ENCODE measurements at places on chromosomes 4 and X.
A peak's percentile ranks its signal among the peaks of the same experiment; 100 is the strongest.

DNA sequence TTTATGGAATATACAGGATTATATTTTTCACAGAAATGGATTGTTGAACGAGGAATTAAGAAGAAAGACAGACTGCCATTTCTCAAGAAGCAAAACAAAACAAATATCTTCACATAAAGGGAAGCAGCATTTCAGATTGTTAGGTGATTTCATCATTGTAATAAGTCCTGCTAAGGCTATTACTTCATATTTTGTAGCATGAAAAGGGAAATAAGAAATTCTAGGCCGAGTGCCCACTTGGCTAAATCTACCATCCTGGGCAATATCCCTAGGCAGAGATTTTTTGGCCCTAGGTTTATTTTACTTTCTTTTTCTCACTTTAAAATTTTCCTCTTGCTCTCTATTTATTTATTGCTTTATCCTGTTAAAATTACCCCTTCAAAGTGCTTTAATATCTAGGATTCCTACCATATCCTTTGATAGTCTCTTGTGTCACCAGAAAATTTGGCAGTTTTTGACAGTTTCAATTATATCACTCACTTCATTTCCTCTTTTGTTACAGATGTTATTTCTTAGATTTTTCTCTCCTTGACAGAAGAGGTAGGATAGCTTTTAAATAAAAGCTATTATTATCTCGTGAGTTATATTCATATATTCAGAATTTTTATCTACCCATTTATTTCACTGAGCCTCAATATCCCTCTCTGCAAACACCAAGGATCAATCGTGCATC, 142.3 kb downstream of the PDGFC start:
- peak; percentile 55 for DNase-seq

GRCh38 chr4:55132775-55133174, 7.4 kb upstream of the KDR start:
- no peak for DNase-seq

GRCh38 chrX:18733287-18733686, 25.8 kb downstream of the PPEF1 start:
- DNase-seq = no peak

DNA sequence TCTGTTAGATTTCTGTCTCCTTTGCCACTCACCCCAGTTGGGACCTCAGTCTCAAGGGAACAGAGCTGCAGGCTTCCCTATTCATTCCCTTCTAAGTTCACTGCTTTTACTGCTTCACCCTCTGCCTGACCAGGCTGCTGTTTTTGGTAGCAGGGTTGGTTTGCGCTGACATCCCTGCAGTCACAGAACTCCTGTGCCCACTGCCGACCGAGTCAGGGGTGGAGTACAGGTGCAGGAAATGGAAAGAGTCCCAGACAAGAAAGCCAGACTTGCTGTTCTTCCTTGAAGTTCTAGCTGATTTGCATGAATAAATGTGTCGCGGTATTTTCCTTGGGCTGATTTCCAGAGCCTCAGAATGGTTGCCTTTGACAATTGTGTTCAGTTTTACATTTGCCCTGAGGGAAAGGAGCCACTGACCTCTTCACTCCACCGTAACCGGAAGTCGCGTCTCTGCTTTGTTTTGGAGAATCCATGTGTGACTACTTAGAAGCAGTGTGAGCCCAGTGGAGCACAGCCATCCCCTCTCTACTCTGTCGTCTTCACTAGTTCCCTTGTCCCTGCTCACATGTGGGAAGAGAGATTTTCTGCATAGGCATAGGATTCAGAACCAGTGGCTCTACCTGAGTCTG, 84.8 kb downstream of the TNIP2 start:
- no peak for DNase-seq

- no peak for DNase-seq
Measured at GRCh38 chr4:139918591-139918990, 235.4 kb downstream of the MAML3 start.

All from myocyte (in vitro differentiated cells).